ENCODE measurements at places on chromosomes 1 and 21. TPM values are rescaled to one million over a fixed set of nuclear protein-coding genes. Genes with fewer than 3 reads are reported as not detected.

GRCh38 chr21:45001134-45002095 lies 61.6 kb downstream of the SLX9 start:
- no peak for DNase-seq

- no peak for DNase-seq
Measured at GRCh38 chr1:66480162-66480561, 53.8 kb upstream of the SGIP1 start.

- DNase-seq = peak; percentile 70
Measured at GRCh38 chr1:165073185-165074007, 283.1 kb downstream of the LMX1A start.

GRCh38 chr1:89273324-89273778 lies 691 bp upstream of the GBP5 start:
- DNase-seq = no peak

DNA sequence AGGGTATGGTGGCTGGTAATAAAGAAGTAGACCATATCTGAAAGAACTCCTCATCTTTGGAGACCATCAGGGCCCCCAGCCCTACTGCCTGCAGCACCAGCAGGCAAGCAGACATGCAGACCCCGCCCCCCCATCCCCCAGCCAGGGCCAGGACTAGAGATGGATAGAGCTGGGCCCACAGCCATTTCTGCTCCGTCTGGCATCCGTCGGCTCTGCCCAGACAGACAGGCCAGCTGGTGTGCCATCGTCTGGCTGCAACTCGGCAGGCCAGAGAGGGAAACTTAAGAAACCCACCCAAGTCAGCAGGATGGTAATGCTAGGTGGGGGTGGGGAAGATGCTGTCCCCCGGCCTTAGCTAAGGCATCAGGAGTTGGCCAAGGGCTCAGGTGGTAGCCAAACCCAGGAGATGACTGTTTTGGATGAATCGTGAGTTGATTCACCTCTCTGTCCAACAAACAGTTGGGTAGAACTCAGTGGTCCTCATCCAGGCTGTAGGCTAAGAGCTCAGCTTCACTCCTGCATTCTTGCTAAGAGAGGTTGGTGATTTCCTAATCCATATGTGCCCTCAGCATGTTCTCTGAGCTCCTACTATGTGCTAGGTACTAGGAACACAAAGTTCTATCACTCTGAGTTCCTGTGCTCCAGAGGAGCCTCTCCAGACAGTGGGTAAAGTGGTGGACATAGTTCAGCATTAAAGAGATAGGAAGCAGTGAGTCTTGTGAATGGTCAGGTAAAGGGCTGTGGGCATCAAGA lies 23.2 kb upstream of the TMEM222 start:
- DNase-seq = no peak

DNA sequence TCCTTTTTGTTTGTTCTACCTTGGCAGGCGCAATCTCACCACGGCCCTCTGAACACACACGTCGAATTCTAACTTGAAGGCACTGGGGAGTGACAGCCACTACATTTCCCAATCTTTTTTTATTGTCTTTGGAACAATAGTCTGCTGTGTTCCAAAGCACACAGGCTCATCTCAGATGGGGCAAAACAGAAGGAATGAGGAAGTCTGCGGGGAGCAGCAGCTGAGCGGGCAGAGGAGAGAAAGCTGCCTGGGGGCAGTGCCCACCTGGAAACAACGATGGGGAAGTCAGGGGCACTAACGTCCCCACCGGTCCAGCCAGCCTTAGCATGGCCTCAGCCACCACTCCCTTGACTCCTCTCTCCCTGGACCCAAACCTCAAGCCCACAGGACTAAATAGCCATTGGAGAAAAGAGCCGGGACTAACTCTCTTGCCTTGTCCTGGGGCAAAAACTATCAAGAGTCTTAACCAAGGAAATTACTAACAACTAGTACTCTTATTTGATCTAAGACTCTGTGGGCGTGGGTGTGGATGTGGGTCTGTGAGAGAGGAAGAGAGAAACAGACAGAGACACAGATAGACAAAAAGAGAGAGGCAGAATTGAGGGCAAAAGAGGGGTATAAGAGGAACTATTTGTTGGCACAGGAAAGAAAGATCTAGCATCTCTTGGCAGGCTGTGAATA lies 34.2 kb downstream of the SYF2 start:
- no peak for DNase-seq

DNA sequence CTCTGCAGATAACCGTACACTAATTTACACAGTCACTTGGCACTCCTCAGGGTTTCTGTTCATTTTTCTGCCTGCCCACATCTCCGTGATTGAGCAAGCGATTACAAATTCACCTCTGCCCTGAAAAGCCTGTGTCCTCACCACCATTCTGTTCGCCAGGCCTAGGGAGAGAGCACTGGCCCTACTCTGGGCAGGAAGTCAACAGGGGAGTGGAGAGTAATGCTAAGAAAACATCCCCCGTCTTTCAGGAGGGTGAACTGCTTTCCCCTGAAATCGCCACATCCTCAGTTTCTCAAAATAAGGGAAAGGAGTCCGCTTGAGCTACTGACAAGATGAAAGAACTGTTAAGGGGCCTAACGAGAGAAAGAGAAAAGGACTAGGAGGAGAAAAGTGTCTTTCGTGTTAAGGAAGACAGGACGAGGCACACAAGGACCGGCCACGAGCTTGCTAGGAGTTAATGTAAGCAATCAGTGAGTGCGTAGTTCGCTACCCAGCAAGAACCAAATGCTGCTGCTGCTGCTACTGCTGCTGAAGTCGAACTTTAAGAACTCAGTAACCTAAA lies 632 bp downstream of the PEX19 start:
- DNase-seq = peak; percentile 18

- DNase-seq = peak; percentile 82
Measured at GRCh38 chr1:8317647-8318381, at the start of gene SLC45A1. Gene SLC45A1, plus strand, starts transcription at chr1:8318114. Its CDS starts 6,216 bp downstream, at chr1:8324330.

Gene KCNJ9
- total RNA-seq = not detected

Gene ALDH9A1
- 34.7 TPM for total RNA-seq

Gene RGS13
- total RNA-seq = not detected

Gene TEX38
- not detected for total RNA-seq

Gene HPCAL4
- total RNA-seq = 0.53 TPM

Gene HSPG2
- 82.3 TPM for total RNA-seq

Gene FABP3
- 6.1 TPM for total RNA-seq

Gene TNFRSF1B
- 6.8 TPM for total RNA-seq
